Articular chondrocyte of knee joint (primary cell): ENCODE measurements at places on chromosomes 5 and 9. TPM values are rescaled to one million over a fixed set of nuclear protein-coding genes. Genes with fewer than 3 reads are reported as not detected.

The FAM120AOS gene
- 43.6 and 47.5 TPM in 2 replicates for total RNA-seq

The DIMT1 gene
- total RNA-seq, result 37.4 TPM in 2 replicates

The ADAMTS16 gene
- total RNA-seq, result under 0.01 and 0.26 TPM in 2 replicates

The NKD2 gene
- not detected in 2 replicates for total RNA-seq

The FAM221B gene
- not detected in 2 replicates for total RNA-seq

The TAF11L5 gene
- not detected in 2 replicates for total RNA-seq

The C7 gene
- not detected in 2 replicates for total RNA-seq

The UBQLN1 gene
- total RNA-seq, result 110 and 118 TPM in 2 replicates

The HSD17B3 gene
- total RNA-seq, result not detected in 2 replicates

The TRIM7 gene
- 0.97 and 3.3 TPM in 2 replicates for total RNA-seq

The PITX1 gene
- total RNA-seq, result 162 and 175 TPM in 2 replicates

The PPP3R2 gene
- not detected in 2 replicates for total RNA-seq

The GRXCR2 gene
- total RNA-seq, result not detected in 2 replicates

The ATG10 gene
- total RNA-seq, result 8.4 and 14.1 TPM in 2 replicates

The SPATA31A7 gene
- not detected in 2 replicates for total RNA-seq

The ADGRD2 gene
- not detected in 2 replicates for total RNA-seq

The SARDH gene
- total RNA-seq, result 4.1 and 9.3 TPM in 2 replicates

The MAMDC4 gene
- total RNA-seq, result 0.39 and 0.76 TPM in 2 replicates

The GRIN1 gene
- under 0.01 TPM in 1 of 2 replicates, not detected in the other for total RNA-seq

The ADAMTS13 gene
- total RNA-seq, result 0.91 and 1.3 TPM in 2 replicates

The SEMA6A gene
- 0.32 and 0.39 TPM in 2 replicates for total RNA-seq

The FSTL4 gene
- under 0.01 TPM in 1 of 2 replicates, not detected in the other for total RNA-seq

The ACTBL2 gene
- total RNA-seq, result not detected in 2 replicates

The STKLD1 gene
- 0.32 and 1.3 TPM in 2 replicates for total RNA-seq

The C9orf153 gene
- 0.32 and 0.91 TPM in 2 replicates for total RNA-seq

The CTNND2 gene
- not detected in 2 replicates for total RNA-seq

The TPRN gene
- 5.4 and 6.1 TPM in 2 replicates for total RNA-seq

The SPINK4 gene
- total RNA-seq, result not detected in 2 replicates

The TAF11L4 gene
- not detected in 2 replicates for total RNA-seq

The PRDM9 gene
- total RNA-seq, result not detected in 2 replicates

The SNCAIP gene
- 1.0 and 1.3 TPM in 2 replicates for total RNA-seq

The SLC26A2 gene
- 16.5 and 21.0 TPM in 2 replicates for total RNA-seq

The FASTKD3 gene
- total RNA-seq, result 16.3 and 16.6 TPM in 2 replicates

The SPATA31A1 gene
- not detected in 2 replicates for total RNA-seq

The PCDHB16 gene
- total RNA-seq, result 3.1 and 4.4 TPM in 2 replicates

The IL33 gene
- 0.11 and 0.13 TPM in 2 replicates for total RNA-seq

The HEMGN gene
- not detected in 2 replicates for total RNA-seq

The STXBP1 gene
- total RNA-seq, result 20.9 and 35.1 TPM in 2 replicates

The FAM153A gene
- not detected in 2 replicates for total RNA-seq

The ORM2 gene
- not detected in 2 replicates for total RNA-seq

The ARHGEF37 gene
- total RNA-seq, result 1.3 and 1.6 TPM in 2 replicates

The DMRT2 gene
- not detected in 2 replicates for total RNA-seq

The CDHR2 gene
- not detected in 2 replicates for total RNA-seq

The PCDHGC5 gene
- total RNA-seq, result 4.7 and 8.1 TPM in 2 replicates

The SLC4A9 gene
- total RNA-seq, result not detected in 2 replicates

The IFNK gene
- total RNA-seq, result not detected in 2 replicates

The N4BP3 gene
- total RNA-seq, result 0.26 and 0.32 TPM in 2 replicates

The TMC1 gene
- total RNA-seq, result 0.39 and 0.76 TPM in 2 replicates

The OR13D1 gene
- not detected in 2 replicates for total RNA-seq

The FOXD1 gene
- 9.6 and 14.0 TPM in 2 replicates for total RNA-seq

The PCAT7 gene
- total RNA-seq, result 0.13 and 0.86 TPM in 2 replicates

The CATSPER3 gene
- total RNA-seq, result 0.13 and 0.32 TPM in 2 replicates

The TRIP13 gene
- 13.2 TPM in 2 replicates for total RNA-seq

The PRRT1B gene
- not detected in 2 replicates for total RNA-seq

The PHF24 gene
- total RNA-seq, result 0.11 and 0.26 TPM in 2 replicates

The SETD9 gene
- 8.6 and 11.6 TPM in 2 replicates for total RNA-seq

The CACFD1 gene
- 6.6 and 7.3 TPM in 2 replicates for total RNA-seq

The EFNA5 gene
- 20.1 and 22.1 TPM in 2 replicates for total RNA-seq
